Renal pelvis (tissue), 12 donors: ENCODE measurements at places on chromosomes 4 and X. TPM values are rescaled to one million over a fixed set of nuclear protein-coding genes. Genes with fewer than 3 reads are reported as not detected.

DNA sequence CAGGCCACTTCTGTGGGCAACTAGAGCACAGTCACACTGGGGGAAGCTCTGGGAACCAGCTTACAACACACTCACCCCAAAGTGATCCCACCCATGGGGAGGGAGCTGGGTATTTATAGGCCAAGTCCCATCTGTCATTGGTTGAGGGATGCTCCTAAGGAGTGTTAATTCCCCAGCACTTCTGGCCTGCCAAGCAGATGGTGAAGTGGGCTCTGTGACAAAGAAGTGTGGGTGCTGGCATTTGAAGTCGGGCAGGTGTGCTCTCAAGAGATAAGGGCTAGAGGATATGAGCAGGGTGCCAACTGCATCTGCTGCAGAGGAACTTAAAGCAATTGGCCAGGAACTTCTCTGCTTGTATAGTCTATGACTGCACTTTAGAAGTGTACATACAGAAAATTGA is 30.9 kb downstream of the PTCHD1 start:
- DNase-seq, result no peak

DNA sequence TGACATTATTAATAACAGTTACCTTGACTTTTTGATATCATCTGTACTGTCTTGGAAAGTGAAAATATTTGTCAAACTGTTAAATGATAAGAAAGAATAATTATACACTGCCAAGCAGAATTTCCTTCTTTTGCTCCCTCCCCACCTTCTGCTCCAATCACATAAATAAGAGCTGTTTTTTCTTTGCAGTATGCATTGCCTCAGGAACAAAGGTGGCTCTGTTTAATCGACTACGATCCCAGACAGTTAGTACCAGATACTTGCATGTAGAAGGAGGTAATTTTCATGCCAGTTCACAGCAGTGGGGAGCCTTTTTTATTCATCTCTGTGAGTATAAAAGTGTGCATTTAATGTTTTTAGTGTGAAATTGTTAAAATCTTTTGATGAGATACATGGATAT is 66.1 kb downstream of the CCKAR start:
- DNase-seq, result no peak

DNA sequence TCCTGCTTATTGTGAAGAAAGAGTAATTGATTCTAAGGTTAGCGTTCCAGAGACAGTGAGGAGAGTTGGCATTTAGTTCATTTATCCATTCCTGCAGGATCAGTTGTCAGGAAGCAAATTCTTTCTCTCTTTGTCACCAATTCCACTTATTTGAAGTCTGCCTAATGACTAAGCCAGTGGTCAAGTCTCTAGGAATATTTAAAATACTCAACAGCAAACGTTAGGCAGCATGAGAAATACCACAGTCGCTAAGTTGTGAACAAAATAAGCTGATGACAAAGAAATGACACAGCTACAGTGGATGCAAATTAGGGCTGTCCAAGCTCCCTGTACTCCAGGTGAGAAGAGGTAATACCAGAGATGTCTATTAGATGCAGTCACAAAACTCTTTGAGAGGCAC is 6.6 kb upstream of the MAGEB17 start:
- DNase-seq, result no peak

GRCh38 chr4:127844601-127845116 is 36.0 kb upstream of the PLK4 start:
- DNase-seq, result no peak

DNA sequence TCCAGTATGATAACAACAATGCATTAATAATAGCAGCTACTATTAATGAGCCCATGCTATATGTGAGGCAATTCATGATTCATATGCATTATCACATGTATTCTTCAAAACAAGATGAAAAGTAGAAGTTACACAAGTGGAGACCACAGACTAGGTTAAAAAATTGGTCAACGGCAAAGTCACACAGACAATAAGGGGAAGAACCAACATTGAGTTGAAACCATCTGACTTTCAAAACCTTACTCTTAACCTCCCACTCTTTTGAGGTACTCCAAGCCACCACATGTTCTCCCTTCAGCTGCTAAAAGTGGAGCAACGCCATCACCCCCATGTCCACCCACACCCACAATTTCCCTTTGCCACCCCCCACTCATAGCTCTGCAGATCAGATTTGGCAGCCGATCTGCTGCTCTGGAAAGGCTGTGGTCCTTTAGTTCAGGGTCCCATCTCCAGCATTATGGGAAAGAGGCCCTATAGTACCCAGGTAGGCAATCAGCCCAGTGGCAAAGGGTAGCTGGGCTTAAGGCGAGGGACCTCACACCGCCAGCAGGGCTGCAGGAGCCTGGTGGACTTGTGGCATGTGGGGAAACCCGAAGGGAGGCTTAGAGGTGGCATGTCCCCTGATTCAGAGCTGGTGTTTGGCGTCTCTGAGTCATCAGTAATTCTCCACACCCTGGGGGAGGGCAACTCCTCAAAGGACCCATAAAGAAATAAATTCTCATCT is 33.5 kb upstream of the CYBB start:
- no peak for DNase-seq

The DRP2 gene
- polyA plus RNA-seq, result 1.7 TPM
